ENCODE measurements at places on chromosomes 1 and 21. TPM values are rescaled to one million over a fixed set of nuclear protein-coding genes. Genes with fewer than 3 reads are reported as not detected.

Gene PGLYRP4
- not detected for total RNA-seq

Gene SASS6
- total RNA-seq = 1.4 TPM

Gene SPATA46
- total RNA-seq = not detected

Gene CLCNKA
- total RNA-seq = 0.09 TPM

Gene PYHIN1
- total RNA-seq = not detected

Gene ATAD3C
- total RNA-seq = not detected

Gene TEKT2
- total RNA-seq = 0.09 TPM

Gene FMO1
- total RNA-seq = 0.14 TPM

Gene KCNJ15
- 1.1 TPM for total RNA-seq
